Stimulated activated CD4-positive, alpha-beta T cell treated with anti-CD3 and anti-CD28 coated beads, TNF-alpha, amount 100 ng/mL, for 4 hours (primary cell): ENCODE measurements at places on chromosomes 12 and 14.

GRCh38 chr12:53004178-53004577 is 2.1 kb upstream of the EIF4B start:
- no peak for DNase-seq

DNA sequence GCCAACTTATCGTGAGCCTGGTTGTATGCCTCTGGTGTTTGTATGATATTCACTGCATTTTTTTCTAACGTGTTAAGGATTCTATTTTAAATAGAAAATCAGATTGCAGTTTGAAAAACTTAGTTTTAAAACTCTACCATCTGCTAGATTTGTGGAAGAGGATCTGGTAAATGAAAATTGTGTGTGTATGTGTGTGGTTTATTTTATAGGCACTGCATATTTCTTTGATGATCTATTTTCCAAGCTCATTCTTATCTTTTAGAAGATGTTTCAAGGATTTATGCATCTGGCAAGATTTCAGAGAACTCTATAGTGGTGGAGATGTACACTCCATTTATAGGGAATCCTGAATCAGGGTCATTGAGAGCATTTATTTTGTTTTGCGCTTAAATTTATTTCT is 69.8 kb downstream of the HMGA2 start:
- no peak for DNase-seq

- no peak for DNase-seq
Measured at GRCh38 chr14:101796479-101796878, 35.0 kb downstream of the PPP2R5C start.

DNA sequence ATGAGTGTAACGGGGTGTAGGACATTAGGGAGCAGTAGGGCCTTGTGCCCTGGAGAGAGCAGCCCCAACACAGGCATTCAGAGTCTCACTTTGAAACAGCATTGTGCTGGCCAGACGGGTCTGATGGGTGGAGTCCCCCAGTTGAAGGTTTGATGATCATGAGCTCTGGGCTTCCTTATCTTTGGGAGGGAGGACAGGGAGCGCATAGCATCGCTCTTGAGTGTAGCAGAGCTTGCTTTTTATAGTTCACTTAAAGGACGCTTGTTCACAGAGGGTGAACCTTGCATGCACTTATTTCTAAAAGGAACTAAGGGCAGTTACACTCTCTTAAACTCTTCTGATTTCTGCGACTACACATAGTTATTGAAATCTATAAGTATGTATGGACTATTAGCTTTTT is 10.6 kb downstream of the KCNK13 start:
- DNase-seq, result no peak

GRCh38 chr12:29309320-29309902 is 71.6 kb downstream of the ERGIC2 start:
- DNase-seq, result no peak
